ENCODE measurements at places on chromosomes 2 and 18.

- no peak for DNase-seq
Observed at GRCh38 chr2:145070703-145071102, 550.8 kb upstream of the ZEB2 start.

- DNase-seq = no peak
Observed at GRCh38 chr2:61423714-61424113, 47.2 kb downstream of the USP34 start.

DNA sequence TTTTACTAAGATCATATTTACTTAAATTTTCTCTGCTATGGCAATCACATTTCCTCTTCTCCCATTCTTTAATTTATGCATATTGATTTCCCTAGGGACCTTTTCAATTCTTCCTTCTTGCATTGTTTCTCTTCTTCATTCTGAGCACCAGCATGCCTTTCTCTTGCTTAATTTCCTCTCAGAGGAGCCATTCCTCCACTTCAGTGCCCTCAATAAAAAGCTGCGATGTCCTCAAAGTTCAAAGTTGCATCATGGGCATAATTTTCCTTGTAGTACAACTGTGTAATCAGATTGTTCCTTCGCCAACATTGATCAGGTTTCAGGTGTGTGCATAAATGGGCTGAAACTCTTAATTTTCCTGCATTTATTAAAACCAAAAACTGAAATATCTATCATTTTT, 21.8 kb upstream of the CD226 start:
- DNase-seq = no peak

GRCh38 chr2:151947813-151948165, 119.6 kb upstream of the ARL5A start:
- peak; percentile 13 for DNase-seq

DNA sequence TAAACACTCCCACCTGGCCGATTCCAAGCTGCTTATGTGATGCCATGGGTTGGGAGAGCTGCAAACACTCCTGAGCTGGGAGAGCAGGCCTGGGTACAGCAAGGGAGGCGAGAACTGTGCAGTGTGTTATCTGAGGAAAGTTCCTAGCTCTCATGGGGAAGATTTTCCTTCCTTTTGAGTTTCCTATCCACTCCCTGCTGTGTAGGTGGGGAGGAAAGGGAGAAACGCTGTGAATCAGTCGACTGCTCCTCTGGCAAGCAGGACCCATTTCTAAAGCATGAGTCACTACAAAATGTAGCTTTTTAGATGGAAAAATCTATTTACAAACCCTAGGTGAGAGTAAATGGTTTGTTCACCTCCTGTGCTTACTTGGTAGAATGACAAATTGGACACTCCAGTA, 80.4 kb downstream of the SH3RF3 start:
- peak; percentile 78 for DNase-seq

- no peak for DNase-seq
Observed at GRCh38 chr18:80004600-80005342, 16.4 kb upstream of the TXNL4A start.

DNA sequence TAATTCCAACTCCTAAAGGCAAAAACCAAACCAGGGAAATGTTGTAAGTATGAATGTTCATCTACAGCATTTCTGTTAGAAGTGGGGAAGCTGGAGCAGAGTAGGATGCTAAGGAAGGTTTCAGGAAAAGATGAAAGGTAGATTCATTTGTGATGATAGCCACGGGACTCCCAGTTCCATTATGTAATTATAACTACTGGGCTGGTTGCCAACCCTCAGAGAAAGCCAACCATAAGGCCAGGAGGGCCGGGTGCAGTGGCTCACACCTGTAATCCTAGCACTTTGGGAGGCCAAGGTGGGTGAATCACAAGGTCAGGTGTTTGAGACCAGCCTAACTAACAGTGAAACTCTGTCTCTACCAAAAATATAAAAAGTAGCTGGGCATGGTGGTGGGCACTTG, 288.9 kb upstream of the ETAA1 start:
- no peak for DNase-seq

DNA sequence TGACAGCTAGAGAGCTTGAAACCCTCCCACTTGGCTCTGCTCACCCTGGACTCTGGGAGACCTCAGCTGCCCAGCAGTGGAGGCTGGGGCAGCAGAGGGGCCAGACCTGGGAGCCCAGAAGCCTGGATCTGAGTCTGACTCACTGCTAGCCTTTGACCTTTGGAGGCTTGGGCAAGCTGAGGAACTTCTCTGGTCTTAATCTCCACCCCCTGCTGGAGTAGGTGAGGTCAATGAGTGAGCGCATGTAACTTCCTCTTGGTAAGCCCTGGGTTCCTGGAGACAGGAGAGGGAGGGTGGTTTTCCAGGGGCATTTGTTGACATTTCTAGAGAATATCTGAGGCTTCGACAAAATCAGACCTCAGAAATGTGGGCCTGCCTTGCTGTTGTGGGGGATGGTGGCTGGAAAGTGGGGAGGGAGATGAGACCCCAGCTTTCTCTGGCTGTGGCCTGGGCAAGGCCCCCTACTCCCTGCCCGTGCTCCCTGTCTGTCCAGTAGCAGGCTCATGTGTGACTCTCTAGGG, 73.0 kb upstream of the YWHAQ start:
- peak; percentile 75 for DNase-seq

- no peak for DNase-seq
Observed at GRCh38 chr2:55948176-55948923, 24.8 kb upstream of the EFEMP1 start.

- DNase-seq = no peak
Observed at GRCh38 chr2:27216416-27217137, 592 bp upstream of the CAD start.

DNA sequence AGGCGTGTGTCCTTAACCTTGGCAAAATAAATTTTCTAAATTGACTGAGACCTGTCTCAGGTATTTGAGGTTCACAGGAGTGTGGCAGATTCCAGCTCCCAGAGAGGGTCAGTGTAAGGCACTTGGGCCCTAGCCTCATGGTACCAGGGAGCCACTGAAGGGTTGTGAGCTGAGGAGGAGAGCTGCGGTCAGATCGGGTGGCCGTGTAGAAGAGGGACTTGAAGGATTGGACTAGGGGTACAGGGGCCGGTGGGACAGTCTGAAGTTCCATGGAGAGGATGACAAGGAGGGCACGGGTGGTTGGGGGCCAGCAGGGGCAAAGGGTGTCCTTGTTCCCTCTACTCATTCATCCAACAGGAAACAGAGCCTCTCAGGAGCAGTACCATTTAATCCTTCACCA, 327.0 kb upstream of the HS6ST1 start:
- DNase-seq = no peak

DNA sequence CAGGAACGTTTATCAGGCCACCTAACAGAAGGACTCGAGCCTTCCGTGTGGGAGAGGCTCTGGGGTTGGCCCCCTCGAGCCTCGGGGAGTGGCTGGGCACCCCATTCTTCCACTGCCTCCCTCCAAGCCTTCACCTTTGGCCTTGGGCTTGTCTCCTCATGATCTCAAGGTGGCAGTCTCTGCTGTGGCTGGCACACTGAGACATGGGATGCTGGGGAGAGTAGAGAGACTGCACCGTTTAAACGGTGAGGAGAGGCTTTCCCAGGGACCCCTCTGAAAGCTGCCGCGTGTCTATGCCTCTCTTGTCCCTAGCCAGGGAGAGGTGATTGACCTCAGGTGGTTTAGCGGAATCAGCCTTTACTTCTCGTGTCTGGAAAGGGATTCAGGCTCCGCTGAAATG, 71.0 kb downstream of the DCDC2C start:
- no peak for DNase-seq

- no peak for DNase-seq
Observed at GRCh38 chr2:108219688-108220087, 20.1 kb upstream of the SULT1C3 start.

GRCh38 chr2:2698182-2699120, 367.4 kb upstream of the MYT1L start:
- DNase-seq = peak; percentile 41

DNA sequence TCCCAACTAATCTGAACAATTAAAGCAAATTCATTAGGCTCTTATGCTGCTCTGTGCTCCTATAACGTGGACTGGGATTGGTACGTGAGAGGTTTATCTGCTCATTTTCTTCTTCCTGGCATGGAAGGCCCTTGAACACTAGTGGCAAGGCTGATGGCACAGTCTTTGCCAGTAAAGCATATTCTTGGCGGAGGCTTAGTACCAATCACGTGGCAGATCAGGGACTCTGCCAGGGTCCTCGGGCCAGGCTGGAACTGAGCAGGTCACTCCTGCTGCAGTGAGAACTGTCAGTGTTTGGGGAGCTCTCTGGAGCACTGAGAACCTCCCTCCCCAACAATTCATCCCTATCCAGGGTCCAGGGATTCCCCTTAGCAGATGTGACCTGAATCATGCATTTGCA, 3.7 kb upstream of the ALPK2 start:
- DNase-seq = no peak

- DNase-seq = no peak
Observed at GRCh38 chr2:5736050-5736449, 43.9 kb downstream of the SOX11 start.

- peak; percentile 25 for DNase-seq
Observed at GRCh38 chr2:189522435-189523151, 58.0 kb downstream of the SLC40A1 start.

GRCh38 chr2:160454070-160454797, 39.4 kb downstream of the RBMS1 start:
- DNase-seq = no peak

DNA sequence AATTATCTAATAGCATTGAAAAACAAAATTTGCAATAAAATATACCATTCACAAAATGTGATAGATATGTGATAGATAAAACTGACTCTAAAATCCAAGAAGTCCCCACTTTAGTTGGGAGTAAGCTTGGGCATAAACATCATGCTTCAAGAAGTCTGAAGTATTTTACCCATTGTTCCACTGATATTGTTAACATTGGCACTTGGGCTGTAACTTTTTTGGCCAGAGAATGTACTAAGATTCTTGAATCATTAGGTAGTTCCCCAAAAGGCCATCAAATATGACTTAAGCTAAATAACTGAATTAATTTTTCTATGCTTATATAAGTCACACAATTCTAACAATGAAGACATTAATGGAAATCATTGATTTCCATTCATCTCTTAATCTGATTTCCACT, 413.6 kb downstream of the CDH2 start:
- no peak for DNase-seq

DNA sequence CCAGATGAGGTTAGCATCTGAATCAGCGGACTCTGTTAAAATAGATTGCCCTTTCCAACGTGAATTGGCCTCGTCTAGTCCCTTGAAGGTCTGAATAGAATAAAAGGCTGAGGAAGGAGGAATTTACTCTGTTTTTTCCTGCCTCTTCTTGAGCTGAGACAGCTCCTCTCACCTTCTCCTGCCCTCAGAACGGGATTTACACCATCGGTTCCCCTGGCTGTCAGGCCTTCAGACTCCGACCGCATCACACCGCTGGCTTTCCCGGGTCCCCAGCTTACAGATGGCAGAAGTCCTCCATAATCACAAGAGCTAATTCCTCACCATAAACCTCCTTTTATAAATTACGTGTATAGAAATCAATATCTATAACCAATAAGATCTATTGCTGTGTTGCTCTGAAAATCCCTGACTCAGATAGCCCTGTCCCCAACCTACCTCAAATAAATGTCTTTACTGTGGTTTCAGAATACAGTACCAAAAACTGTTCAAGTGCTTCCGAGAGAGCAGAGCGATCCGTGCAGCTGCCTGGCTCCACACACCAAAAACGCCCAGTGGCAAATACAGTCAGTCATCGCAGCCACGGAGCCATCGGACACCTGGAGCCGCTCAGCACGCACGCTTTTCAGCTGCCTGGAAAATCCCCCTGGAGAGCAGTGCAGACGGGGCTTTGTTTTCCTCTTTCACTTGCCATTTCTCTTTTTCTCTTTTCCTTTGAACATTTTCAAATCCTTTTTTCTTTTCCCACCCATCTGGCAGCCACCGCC, 196.9 kb downstream of the NRP2 start:
- no peak for DNase-seq

- no peak for DNase-seq
Observed at GRCh38 chr2:147609301-147609700, 235.5 kb upstream of the ACVR2A start.

DNA sequence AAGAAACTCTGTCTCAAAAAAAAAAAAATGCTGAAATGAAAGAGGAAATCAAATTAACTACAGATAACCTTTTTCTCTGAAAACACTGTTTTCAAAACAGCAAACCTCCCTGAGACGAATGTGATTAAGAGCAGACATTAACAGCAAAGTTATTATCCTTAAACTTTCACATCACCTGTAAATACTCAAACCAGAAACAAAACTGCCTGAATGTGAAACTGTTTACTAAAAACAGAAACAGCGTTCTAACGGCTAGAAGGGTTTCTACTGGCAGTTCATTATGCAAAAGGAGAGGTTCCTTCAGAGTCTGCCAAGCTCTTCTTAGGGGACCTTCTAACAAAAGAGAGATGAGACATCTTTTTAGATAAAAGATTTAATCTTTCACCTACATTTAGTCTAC, 45.9 kb downstream of the PNO1 start:
- DNase-seq = no peak

DNA sequence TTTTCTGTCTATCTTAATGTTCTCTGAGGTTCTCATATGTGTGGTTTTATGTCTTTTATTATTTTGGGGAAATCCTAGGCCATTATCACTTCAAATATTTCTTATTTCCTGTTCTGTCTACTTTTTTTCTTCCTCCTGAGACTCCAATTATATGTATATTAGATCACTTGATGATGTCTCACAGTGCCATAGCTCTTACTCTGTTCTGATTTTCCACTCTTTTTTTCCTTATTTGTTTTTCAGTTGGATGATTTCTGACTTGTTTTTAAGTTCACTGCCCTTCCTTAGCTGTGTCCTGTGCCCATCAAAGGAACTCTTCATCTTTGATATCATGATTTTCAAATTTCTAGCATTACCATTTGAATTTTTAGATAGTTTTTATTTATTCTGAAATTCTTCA, 24.1 kb downstream of the FAM228B start:
- DNase-seq = no peak

GRCh38 chr2:39160982-39161381, 40.1 kb upstream of the SOS1 start:
- peak; percentile 32 for DNase-seq

GRCh38 chr2:113711851-113712250, 44.6 kb downstream of the SLC35F5 start:
- no peak for DNase-seq

DNA sequence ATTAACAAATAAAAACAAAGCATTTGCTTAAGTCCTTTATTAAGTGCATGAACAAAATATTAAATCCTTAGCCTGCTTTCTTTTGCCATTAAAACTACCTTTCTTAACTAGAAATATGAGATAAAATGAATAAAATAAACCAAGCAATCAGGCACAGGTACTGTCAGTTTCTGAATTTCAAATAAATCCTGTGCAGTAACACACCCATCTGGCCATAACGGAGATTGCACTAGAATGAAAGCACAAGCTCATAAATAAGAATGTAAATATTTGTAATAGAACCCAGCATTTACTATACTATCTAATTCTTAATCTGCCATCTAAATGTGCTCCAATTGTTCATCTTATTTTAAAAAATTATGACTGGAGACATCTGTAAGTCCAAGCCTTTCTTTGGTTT, 31.9 kb downstream of the PRKRA start:
- peak; percentile 46 for DNase-seq

DNA sequence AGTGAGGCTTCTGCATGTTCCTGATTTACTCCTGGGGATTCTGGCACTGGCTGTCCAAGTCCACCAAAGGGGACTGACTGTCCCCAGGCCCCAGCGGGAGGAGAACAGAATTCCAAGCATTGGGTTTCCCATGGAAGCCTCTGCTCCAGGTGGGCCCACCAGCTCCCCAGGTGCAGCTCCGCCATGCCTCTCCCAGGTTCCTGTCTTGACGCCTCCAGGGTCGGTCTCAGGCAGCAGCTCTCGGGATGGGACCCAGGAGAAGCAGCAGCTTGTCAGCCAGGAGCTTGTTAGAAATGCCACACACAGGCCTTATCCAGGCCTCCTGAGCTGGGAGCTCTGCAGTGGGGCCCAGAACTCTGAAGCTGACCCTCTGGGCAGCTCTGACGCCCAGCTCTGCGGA, 47.9 kb downstream of the DCDC2C start:
- DNase-seq = no peak

GRCh38 chr2:71536226-71536671, 82.9 kb downstream of the DYSF start:
- DNase-seq = no peak

Measured in cardiac muscle cell (in vitro differentiated cells and primary cell).